ENCODE measurements at places on chromosomes 7 and 10. TPM values are rescaled to one million over a fixed set of nuclear protein-coding genes. Genes with fewer than 3 reads are reported as not detected.

Gene MEOX2
- not detected for polyA plus RNA-seq

GRCh38 chr7:128271942-128272481, 30.9 kb downstream of the LEP start:
- no peak for DNase-seq

DNA sequence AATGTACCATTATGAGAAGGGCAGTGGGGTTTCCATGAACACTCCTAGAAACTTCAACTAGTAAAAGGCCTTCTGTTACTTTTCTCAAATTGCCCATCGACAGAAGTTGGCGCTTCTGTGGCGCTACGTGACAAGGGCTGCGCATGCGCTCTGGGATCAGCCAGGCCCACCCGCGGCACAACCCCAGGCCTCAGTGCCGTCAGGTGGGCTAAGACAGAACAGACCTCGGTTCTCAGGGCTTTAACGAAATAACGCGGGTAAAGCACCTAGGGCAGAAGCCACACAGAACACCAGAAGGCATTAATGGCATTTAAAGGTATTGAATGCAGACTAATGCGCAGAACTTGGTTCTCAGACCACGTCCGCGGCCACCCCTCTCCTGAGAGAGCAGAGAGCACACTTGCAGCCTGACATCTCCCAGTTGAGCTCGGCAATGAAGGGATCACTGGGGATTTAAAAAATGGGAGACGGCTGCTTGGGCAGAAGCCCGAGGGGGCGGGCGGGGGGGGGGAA, 67.6 kb upstream of the CTNNA3 start:
- no peak for DNase-seq

DNA sequence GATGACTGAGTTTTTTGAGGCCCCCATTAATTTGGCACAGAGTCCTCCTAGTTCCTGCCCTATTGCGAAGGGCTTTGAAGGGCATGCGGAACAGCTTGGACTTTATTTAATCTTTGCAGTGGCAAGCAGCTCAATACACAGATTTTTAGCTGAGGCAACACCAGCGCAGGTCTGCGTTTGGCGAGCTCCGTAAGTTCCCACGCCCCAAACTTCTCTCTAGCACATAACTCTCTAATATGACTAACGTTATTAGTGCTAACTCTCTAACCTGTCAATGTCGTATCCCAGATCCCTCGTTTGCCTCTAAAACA, 366 bp upstream of the TAF3 start:
- DNase-seq: no peak

DNA sequence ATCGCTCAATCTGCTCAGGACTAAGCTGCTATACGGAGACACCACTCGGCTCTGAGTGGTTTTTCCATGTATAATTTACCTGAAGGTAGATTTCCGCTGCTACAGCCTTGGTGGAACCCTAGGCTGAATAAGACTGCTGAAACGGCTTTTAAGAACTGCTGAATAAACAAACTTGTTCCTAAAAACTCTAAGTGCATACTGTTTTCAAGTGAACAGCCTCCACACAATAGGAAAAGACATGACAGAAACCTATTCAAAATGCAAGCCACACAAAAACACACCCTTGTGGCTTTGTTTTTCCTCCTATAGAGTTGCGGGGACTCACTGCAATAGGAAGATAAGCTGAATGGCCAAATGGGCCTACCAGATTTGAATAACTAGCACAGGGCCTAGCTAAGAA, 117.2 kb downstream of the UBE2H start:
- DNase-seq: no peak

- no peak for DNase-seq
Observed at GRCh38 chr10:90269699-90270098, 568.3 kb downstream of the KIF20B start.

DNA sequence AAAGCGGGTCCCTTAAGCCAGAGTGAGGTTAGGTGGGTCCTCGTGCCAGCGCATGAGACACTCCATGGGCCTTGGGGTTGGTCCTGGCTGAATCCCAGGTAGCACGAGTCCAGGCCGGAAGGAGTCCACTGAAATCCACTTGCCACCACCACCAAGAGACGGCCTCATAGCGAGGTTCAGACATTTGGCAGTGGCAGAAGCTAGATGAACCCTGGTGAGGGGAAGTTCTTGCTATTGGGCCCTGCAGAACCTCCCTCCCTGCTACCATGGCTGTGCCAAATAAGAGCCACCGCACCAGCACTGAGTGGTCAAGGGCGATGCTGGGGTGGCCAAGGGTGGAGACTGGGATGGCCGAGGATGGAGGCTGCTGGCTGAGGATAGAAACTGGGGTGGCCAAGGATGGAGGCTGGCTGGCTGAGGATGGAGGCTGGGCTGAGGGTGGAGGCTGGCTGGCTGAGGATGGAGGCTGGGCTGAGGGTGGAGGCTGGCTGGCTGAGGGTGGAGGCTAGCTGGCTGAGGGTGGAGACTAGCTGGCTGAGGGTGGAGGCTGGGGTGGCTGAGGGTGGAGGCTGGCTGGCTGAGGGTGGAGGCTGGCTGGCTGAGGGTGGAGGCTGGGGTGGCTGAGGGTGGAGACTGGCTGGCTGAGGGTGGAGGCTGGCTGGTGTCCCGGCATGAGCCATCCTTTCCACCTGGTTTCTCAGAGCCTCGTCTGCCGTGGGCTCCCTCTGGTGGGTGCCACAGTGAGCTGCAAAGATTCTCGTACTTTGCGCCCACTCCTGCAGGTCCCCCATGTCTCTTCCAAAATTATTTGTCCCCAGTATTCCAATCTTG, 88.2 kb downstream of the ELFN1 start:
- no peak for DNase-seq

- DNase-seq: no peak
Observed at GRCh38 chr10:123512901-123513775, 153.0 kb upstream of the GPR26 start.

Gene SPDYE2
- not detected for polyA plus RNA-seq

Gene EN2
- not detected for polyA plus RNA-seq

DNA sequence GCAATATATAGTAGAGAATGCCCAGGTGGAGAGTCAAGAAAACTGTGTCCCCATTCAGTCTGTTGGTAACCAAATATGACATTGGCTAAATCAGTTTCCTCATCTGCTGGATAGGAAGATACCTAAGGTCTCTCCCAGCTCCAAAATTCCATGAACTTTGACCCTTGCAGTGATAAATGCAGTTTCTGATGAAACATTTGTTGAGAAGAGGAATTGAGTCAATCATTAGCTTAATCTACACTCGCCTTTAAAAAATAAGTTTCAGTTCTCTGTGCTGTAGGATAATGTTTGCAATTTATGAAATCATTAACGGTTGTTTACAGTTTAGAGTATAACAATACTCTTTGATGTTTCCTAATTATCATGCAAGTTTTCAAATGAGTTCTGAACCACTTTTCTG, 38.0 kb upstream of the SLC25A13 start:
- DNase-seq: no peak

Gene ITGB8
- polyA plus RNA-seq: 0.64 TPM

DNA sequence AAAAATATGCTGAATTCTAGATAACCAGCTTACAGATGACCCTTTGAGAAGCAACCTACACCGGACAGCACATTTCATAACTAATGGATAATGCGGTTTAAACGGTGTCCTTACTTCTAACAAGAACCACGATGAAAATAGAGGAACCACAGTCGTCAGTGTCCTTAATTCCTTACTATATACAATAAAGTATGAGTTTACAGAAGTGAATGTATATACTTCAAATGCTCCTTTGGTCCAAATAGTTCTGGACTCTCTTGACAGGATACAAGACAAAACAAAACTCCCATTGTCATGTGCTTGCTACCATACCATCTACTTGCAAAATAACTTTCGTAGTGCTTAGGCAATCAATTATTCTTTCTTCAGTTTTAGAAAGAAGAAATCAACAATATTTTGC, 2.4 kb downstream of the NAMPT start:
- no peak for DNase-seq

Gene PHKG1
- polyA plus RNA-seq: 0.16 TPM

Gene MPP7
- polyA plus RNA-seq: 1.8 TPM

Gene C10orf53
- polyA plus RNA-seq: not detected

GRCh38 chr7:33446551-33446950, 317.2 kb downstream of the BBS9 start:
- no peak for DNase-seq

Gene CALHM1
- not detected for polyA plus RNA-seq

DNA sequence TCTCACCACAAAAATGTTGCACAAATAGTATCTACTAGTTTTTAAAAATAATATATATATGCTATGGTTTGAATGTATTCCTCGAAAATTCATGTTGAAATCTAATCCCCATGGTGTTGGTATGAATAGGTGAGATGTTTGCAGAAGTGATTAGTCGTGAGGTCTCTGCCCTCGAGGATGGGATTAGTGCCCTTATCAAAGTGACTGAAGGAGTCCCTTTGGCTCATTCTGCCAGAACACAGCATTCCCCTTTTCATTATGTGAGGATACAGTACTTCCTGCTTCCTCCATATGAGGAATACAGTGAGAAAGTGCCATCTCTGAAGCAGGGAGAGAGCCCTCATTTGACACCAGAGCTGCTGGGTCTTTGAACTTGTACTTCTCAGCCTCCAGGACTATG, 777.5 kb upstream of the LRRTM3 start:
- DNase-seq: no peak

DNA sequence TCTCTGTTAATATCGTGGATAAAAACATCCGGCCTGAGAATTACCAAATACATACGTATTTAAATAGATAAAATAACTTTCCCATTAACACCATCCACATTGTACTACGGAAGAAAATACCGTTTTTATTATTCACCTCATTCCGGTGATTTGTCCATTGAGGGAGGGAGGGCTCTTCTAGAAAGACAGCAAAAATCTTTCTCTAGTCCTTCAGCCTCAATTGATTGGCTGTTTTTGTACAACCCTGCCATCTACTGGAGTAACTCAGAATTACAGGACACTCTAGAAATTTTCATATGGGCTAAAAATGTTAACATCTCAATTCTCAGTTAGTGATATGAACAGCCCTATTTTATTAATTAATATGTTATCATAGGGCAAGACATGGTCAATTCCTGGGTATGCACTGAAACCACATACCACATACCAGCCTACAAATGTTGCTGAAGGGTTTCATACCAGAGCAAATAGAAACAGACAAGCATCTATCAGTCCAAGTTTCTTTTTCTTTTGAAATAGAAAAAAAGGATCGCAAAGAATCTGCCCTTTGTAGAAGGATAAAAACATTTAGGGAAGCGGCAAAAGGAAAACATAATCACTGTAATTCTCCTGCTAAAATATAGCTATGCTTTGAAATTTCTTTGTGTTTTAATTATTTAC, 55.8 kb upstream of the CDCA7L start:
- peak; percentile 46 for DNase-seq

Gene GIMAP7
- polyA plus RNA-seq: not detected

DNA sequence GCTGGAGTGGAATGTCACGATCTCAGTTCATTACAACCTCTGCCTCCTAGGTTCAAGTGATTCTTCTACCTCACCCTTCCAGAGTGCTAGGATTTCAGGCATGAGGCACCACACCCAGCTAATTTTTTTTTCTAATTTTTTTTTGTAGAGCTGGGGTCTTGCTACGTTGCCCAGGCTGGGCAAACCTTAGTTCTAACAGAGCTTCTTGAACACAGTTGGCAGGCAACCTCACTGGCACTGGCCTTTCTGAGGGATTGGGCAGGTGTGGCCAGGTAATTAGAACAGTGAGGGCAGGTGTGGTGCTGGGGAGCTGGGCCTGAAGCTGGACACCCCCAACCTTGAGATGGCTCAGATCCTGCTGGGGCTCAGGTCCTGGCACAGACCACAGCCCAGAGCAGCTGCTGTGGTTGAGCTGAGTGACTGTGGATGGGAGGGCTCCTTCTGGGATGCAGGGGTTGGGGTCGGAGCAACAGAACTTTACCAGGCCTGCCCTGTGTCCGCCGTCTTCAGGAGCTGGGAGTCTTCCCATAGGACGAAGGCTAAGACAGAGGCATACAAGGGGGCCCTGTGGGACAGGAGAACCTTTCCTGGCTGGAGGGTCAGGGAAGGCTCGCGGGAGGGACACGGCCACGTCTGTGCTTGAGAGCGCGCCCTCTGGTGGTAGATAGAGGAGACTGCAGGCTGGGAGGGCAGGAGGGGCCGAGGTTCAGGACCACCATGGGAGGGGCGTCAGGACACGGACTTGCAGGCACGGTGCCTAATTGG, 48.2 kb downstream of the COL26A1 start:
- DNase-seq: no peak

DNA sequence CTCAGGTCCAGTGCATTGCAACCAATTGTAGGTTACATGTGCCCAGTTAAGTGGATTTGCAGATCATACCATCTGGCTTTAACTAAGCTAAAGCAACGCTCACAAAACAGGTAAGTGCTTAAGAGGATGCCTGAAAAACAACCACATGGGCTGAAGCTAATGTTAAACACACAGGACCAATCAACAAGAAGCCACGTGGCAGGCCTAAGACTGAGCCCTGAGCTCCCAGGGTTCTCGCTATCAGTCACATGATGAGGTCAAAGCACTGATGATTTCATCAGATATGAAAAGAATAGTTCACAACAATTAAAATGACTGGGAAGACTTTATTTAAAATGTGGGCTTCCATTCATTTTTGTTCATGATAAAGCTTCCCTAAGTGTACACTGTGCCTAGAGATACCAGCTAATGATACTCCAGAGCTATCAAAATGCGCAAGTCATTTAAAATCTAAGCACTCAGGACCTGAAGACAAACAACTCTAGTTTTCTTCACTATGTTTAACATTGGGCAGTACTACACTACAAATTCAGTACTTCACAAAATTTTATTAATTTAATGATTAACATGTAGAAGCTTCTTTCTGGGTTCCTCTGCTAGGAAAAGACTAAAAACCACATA, 90.6 kb downstream of the PIP4K2A start:
- no peak for DNase-seq

- no peak for DNase-seq
Observed at GRCh38 chr7:135620447-135620846, 41.9 kb upstream of the STMP1 start.

Gene CBLL1
- 12.2 TPM for polyA plus RNA-seq

Gene CFTR
- polyA plus RNA-seq: not detected

Gene PNLIPRP1
- not detected for polyA plus RNA-seq

Gene AKR1C3
- 0.43 TPM for polyA plus RNA-seq

Gene SMKR1
- polyA plus RNA-seq: 0.27 TPM

Gene GIMAP6
- polyA plus RNA-seq: not detected

GRCh38 chr7:4837041-4837802, 24.6 kb downstream of the PAPOLB start:
- DNase-seq: no peak

GRCh38 chr7:82539969-82540368, 96.4 kb upstream of the CACNA2D1 start:
- DNase-seq: no peak

GRCh38 chr10:132172091-132173066, 14.4 kb upstream of the DPYSL4 start:
- DNase-seq: no peak

DNA sequence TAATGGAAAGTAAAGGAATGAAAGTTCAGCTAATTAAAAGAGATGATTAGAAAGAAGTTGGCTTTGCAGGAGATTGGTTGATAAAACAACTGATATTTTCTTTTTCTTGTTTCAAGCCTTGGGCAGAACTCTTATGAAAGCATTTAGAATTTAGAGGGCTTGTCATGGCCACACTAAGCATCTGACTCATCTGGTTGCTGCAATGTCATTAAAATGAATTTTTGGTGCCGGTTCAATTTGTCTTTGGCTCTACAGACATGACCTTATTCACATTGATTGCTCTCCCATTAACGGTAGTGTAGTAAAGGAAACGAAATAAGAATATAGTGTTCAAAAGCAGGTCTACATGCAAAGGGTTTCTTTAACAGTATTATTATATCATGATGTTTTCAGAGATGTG, 1012.4 kb upstream of the C7orf33 start:
- no peak for DNase-seq

GRCh38 chr7:139523199-139523941, at the start of gene CLEC2L:
TSS of gene CLEC2L (plus strand) at chr7:139523685. CDS start at chr7:139523928, 243 bp downstream.
- DNase-seq: no peak

GRCh38 chr10:124545351-124546054, 83.9 kb downstream of the LHPP start:
- DNase-seq: no peak

Gene LRIT1
- polyA plus RNA-seq: not detected

All from BJ (cell line).